ENCODE measurements at places on chromosomes 13 and 19.

DNA sequence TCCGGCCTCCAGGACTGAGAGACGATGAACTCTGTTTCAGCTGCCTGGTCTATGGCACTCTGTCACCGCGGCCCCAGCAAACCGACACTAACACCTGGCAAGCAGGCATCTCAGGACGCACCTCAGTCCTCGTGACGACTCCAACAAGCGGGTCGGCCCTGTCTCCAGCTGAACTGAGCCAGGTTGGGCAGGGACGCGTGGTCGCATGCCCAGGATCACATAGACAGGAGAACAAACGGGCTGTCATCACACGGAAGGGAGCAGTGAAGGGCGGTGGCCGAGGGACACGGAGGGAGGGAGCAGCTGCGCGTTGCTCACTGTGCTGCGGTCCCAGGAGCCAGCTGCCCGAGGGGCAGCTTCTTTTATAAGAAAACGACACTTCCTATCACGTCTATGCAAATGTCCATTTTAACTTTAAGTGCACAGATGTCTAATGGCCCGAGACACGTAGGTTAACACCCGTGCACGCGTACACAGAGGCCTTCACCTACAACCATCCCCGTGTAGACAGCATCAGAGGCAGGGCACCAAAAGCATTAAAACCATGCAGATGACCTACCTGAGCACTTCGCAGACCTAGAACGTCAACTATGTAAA, 8.9 kb downstream of the SGTA start:
- no peak for DNase-seq

GRCh38 chr13:58528351-58528750, 896.8 kb downstream of the PCDH17 start:
- no peak for DNase-seq

DNA sequence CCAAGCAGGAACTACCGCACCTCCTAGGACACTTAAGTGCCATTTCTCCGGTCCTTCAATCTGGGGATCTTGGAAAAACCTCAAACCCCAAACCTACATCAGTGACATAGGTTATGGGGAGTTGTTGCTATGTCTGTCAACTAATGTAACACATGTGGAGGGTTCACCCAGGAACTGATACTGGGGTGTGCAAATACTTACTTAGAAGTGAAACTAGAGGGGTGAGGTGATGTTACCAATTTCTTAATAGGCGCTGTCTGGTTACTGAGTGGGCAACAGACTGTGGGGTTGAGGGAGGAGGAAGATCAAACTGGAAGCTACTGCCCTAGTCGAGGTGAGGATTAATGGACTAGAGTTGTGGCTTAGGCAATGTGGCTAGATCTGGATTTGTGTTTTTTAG, 1.9 kb downstream of the ZNF586 start:
- DNase-seq: no peak

DNA sequence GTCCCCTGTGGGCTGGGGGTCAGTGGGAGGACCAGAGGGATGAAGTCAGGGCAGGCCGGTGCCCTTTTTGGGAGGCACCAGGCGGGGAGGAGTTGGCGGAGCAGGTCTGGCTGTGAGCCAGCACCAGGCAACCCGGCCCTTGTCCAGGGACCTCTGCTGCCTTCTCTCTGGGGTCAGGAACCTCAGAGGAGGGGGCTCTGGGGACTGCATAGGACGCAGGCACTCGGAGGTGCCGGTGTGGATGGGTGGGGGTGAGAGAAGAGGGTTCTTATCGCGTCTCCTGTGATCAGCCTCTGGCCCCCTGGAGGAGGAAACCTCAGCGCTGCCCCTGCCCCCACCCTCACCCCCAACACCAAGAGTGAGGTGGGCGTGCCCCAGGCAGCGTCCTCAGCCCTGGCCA, 16.5 kb downstream of the DPF1 start:
- no peak for DNase-seq

DNA sequence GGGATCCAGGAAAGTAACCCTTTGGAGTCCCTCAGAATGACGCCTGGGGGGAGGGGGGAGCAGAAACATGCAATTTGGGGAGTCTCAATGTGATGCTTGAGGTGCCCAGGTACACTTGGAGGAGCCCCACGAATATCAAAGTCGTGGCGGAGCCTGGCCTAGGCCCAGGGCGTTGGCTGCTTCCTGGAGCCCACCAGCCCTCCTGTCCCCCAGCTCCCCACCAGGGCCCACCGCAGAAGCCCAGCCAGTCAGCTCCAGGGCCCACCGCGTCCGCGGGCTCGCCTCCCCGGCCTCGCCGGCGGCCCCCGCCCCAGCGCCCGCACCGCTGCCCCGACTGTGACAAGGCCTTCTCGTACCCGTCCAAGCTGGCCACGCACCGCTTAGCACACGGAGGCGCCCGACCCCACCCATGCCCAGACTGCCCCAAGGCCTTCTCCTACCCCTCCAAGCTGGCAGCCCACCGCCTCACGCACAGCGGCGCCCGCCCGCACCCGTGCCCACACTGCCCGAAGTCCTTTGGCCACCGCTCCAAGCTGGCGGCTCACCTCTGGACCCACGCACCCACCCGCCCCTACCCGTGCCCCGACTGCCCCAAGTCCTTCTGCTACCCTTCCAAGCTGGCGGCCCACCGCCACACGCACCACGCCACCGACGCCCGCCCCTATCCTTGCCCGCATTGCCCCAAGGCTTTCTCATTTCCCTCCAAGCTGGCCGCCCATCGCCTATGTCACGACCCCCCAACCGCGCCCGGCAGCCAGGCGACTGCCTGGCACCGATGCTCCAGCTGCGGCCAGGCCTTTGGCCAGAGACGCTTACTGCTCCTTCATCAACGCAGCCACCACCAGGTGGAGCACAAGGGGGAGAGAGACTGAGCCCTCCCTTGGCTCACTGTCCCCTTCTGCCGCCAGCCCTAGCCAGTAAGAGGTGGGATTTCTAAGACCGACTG, 2.1 kb downstream of the ZNF575 start:
- DNase-seq: peak; percentile 38

- no peak for DNase-seq
These were observed 75.2 kb downstream of the ATP11A start for GRCh38 chr13:112764864-112765561.

- DNase-seq: no peak
These were observed 10.1 kb downstream of the EPS15L1 start for GRCh38 chr19:16461630-16462051.

DNA sequence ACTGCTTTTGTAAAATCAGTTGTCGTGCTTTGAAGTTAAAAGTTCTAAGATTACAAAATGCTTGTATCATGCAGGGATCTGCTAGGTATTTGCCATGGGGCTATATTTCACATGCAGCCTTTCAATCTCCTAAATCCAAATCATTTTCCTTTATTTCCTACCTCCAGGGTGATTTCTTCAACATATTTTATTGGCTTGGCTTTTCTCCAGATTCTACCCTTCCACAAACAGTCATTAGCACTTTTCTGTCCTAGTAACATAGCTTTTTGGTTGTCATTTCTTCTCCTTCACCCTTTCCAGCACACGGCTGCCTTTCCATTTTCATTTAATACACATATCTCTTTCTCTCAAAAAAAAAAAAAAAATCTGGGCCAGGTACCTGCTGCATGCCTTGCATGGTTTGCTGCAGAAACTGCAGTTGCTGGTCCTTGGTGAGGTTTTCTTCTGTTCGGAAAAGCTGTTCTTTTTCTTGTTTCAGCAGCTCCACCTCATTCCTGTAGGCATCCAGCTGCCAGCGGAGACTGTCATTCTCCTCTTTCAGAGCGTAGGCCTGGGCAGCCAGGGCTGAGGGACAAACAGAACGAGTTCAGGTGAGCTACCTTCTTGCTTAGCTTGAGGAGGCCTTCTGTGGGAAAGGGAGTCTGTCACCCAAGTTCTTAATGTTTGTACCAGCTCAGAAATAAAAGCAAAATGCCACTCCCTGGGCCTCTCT, 274.7 kb downstream of the DNAJC15 start:
- no peak for DNase-seq

- DNase-seq: peak; percentile 92
These were observed 238.5 kb upstream of the STARD13 start for GRCh38 chr13:33524086-33524485.

GRCh38 chr19:38252385-38252784, 3.8 kb downstream of the PPP1R14A start:
- DNase-seq: no peak

DNA sequence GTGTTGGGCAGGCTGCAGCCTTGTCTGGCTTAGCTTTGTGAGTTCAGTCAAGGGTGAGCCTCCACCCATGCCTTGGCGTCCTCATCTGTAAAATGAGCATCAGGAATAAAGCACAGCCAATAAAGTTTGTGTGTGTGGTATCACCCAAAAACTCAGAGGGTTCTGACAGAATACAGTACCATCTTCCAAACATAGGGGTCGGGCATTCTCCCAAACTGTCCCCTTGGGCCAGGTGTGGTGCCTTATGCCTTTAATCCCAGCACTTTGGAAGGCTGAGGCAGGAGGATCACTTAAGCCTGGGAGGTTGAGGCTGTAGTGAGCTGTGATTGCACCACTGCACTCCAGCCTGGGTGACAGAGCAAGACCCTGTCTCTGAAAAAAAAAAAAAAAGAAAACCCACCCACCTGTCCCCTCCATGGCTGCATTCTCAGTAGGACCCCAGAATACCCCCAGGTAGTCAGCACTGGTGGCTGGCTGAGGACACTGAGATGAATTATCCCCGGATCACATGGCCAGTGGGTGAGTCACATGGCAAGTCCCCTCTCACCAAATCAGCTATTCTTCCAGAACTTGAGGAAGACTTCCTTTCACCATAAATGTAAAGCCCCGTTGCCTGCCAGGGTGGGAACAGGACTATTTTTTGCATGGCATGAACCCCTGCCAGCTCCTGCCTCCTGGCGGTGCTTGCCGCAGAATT, 18.6 kb downstream of the POP4 start:
- no peak for DNase-seq

DNA sequence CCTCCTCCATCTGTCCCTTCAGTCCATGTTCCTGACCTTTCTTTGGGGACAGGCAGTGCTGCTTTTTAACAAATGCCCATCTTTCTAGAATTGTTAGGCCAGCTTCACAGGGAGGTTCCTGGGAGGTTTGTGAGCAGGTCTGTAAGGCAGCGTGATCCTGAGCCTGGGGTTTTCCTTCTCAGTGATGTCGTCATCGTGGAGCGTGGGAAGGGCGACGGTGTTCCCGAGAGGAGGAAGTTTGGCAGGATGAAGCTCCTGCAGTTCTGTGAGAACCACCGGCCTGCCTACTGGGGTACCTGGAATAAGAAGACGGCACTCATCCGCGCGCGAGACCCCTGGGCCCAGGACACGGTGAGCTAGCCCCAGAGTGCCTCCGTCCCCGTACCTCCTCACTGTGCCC, 26.8 kb downstream of the CHAF1A start:
- DNase-seq: no peak

Measured in EL (cell line).